ENCODE measurements at places on chromosomes 3 and 15.

DNA sequence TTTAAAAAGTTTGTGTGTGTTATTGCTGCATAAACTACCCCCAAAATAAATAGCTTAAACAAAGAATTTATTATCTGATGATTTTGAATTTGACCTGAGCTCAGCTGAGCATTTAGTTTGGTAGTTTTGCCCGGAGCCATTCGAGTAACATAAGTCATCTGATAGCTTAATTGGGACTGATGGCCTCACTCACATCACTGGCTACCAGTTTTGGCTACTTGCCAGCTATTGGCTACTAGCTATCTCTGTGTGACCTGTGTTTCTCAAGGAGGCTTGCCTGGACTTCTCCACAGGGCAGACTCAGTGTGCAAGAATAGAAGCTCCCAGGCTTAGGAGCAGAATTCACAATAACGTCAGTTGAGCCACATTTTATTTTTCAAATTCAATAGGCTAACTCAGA lies 9.0 kb downstream of the CNTN3 start:
- no peak for DNase-seq

DNA sequence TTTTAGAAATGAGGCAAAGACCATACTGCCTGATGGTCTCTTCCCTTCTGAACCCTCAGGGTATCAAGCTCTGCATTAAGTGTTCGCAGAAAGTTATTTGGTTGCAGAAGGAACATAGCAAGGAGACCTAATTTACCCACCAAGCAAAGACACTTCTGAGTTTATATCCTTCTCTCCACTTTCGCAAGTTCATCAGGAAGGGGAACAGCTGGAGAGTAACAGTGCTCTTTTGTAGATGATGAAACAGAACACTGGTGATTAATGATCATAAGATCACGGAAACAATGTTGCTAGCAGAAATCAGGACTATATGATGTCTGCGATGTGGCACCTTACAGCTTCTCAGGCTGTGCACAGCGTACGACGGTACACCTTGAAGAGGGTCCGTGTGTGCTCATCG lies 62.1 kb downstream of the NCEH1 start:
- no peak for DNase-seq

DNA sequence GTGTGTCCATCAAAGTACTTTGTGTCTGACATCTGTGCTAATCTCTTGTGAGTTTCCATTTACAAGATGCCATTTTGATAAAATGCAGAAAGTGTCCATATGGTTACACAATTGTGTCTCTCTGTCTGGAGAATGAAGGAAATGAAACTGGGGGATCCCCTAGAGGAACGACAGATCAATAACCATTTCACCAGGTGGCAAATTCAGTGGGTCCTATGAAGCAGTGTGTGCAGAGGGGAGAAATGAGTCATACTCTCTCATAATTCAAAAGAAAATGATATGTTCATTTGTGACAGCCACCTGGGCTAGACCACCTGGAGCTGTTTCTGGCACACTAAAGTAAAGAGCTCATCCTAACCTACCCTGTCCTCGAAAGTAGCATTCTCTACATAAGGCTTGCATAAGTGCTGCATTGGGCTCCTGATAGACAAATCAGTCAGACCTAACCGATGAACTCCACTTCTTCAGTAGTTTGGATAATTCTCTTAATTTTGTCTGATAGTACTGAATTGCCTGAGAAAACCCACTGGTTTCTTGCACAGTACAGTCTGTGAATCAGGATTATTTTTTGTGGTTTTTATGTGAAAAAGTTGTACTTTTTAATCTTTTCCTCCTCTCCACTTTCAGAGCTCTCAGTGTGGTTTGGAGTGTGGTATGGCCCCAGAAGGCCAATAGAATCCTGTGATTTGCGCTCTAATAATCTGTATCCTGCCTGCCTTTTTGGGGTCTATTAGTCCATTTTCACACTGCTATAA lies 10.3 kb upstream of the CD47 start:
- DNase-seq = peak; percentile 19

DNA sequence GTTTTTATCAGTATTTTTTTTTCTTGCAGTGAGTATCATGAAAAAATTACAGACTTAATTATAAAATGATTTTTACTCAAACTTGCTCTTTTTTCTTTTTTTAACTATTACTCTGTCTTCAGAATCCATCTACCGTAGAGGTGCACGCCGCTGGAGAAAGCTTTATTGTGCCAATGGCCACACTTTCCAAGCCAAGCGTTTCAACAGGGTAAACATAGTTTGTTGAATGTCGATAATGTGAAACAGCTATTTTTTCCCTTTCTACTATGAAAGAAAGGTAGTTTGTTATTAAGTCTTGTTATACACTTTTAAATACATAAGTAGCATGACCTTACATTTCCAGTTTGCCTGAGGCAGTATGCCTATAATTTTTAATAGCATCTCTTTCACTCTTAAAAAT lies 45.6 kb downstream of the PRKCI start:
- DNase-seq = no peak

DNA sequence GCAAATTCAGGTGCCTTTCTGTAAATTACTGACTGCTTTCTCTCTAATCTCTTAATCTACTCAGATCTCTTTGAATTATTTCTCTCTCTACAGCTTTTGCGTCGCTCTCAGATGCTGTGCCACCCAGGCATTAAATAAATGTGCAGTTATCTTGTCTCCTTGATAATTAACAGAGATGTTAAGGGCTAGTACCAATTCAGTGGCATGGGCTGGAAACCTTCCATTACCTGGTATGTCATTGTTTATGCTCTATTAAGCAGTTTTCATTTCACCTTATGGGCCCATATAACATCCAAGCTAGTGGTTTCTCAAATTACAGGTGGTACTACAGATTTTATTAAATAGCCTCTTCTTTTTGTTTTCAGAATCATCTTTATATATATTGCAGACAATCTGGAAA lies 66.0 kb downstream of the PEX5L start:
- no peak for DNase-seq

- DNase-seq = no peak
Measured at GRCh38 chr15:86610038-86610437, 530.4 kb downstream of the AGBL1 start.

DNA sequence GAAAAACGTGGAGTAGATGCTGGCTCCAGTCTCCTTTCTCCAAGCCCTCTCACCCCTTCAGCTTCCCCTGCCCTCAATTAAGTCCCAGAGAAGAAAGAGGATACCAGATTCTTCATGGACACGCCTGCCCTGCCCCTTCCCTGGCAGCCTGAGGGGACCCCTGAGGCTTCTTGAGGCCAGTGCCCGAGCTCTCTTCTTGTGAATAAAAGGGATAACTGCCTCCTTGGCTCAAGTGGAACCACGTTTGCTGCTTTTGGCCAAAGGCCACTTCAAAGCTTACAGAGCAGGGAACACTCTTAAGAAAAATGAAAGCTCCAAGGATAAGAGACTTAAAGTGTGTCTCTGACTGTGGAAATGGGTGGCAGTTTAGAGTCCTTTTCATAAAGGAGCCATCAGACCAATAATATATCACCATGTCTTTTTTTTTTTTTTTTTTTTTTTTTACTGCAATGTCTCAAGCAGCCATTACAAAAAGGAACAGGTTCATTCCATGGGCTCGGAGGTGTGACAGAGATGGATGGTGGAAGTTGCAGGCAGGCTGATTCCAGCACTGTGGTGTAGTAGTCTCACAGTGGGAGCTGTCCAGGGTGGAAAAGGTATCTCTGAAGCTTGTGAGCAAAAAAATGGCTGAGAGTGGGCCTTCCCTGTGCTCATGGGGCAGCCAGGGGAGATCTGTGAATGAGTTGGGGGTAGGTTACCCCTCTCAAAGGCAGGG lies 108.8 kb downstream of the SEMA5B start:
- no peak for DNase-seq

- DNase-seq = no peak
Measured at GRCh38 chr15:26013981-26014380, 150.9 kb upstream of the ATP10A start.

- no peak for DNase-seq
Measured at GRCh38 chr15:66758844-66759243, 56.8 kb downstream of the SMAD6 start.

DNA sequence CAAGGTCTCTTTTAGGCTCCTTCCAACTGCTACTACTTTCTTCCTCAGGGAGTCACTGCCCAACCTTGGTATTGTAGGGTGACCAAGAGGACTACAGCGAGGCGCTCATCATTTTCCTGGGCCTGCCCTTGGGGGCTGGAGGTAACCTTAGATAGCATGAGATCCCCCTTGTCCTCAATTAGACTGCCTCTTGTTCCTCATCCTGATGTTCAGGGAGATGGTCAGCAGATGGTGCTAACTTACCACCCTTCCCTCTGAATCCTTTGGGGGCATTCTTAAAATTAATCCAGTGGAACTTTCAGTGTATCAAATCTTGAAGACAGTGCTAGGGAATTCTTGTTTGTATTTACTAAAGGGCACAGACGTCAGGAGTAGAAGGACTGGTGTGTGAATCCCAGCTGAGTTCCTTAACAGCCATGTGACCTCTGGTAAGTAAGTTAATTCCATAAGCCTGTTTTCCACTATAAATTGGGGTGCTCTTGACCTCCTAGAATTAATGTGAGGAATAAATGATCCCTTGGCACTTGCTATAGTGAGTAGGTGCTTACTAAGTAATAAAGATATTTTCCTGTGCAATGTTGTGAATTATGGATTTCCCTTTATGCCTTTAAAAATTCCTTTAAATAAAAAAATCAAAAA lies 4.1 kb upstream of the CLPX start:
- no peak for DNase-seq

DNA sequence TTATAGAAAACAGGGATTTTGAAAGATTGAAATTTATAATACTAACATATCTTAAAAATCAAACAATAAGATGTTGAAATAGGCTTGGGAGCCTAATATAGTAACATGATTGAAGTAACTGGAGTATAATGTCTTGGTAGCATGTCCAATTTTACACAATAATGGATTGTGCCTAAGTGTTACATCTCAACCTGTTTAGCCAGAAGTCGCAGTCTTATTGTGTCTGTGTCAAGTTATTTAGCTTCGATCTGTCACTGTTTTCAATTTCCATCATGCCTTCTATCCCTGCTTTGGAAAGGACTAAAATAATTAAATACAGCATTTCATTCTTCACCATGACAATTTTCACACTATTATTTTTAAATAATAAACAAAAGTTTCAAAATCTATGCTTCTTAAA lies 1352.2 kb downstream of the SI start:
- no peak for DNase-seq

GRCh38 chr3:133448478-133449122 lies 48.7 kb downstream of the BFSP2 start:
- DNase-seq = peak; percentile 34

DNA sequence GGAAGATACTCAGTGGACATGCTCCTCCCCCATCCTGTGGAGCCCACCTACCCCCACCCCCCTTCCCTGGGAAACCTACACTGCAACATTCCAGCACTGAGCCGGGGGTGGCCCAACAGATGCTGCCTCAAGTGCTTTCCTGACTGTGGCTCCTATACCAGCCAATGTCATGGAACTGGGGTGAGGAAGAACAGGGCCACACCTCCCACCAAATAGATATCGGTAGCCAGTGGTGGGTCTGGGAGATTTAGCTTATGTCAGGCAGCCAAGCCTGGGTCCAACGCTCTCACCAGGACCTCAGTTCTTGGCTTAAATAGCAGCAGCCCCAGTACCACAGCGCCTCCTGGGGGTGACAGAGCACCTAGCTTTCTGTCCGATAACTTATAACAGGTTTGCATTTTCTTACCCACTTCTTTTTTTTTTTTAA lies 30.3 kb downstream of the CDC25A start:
- DNase-seq = peak; percentile 55

- DNase-seq = no peak
Measured at GRCh38 chr3:84724877-84725276, 233.9 kb upstream of the CADM2 start.

GRCh38 chr15:36793205-36793873 lies 213.9 kb downstream of the CDIN1 start:
- DNase-seq = no peak

GRCh38 chr3:64016941-64017620 lies 6.2 kb downstream of the PSMD6 start:
- DNase-seq = no peak

DNA sequence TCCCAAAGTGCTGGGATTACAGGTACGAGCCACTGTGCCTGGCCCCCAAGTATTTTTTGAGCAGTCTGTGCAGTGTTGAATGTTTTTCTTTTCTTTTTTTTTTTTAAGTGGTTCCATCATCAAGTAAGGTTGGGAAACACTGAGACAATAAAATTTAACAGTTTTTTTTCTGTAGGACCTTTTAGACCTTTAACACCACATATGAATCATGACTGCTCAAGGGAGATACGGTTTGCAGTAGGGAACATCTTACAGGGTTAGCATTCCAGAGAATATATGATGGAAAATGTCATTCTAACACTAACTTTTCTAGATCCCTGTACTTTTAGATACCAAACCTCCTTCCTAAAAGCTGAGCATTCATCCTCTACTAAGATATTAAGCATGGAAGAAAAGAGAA lies 41.7 kb downstream of the SNX4 start:
- no peak for DNase-seq

GRCh38 chr15:78092261-78093041 lies at the start of gene SH2D7:
Gene SH2D7 (plus strand): TSS chr15:78092561. CDS start chr15:78092585, 24 bp downstream.
- no peak for DNase-seq

GRCh38 chr3:183430325-183430957 lies 2.0 kb upstream of the MCF2L2 start:
- no peak for DNase-seq

GRCh38 chr15:28960979-28961378 lies 75.2 kb downstream of the APBA2 start:
- no peak for DNase-seq

DNA sequence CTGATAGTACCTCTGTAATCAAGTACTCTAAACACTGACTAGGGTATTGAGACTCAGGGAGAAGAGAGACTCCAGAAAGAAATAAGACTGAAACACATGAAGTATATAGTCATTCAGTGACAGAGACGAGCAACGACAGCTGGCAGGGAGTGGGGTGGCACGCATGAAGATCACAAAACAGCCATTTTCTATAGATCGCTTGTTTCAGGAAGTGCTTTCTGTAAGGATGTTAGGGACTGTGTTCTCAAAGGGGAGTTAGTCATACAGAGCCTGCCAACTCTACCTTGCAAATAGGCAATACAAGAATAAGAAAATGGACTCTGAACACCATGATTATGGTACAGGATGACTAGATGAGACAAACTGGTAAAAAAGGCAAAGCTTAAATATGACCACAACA lies 139.5 kb downstream of the TBL1XR1 start:
- DNase-seq = peak; percentile 47
